Mucosa of gallbladder (tissue), 1 donor: ENCODE measurements at places on chromosomes 5 and 9. TPM values are rescaled to one million over a fixed set of nuclear protein-coding genes. Genes with fewer than 3 reads are reported as not detected.

The ZNF782 gene
- total RNA-seq: 8.5 TPM

The TAS2R1 gene
- not detected for total RNA-seq

The ACSL6 gene
- 1.5 TPM for total RNA-seq

The ADAMTS16 gene
- total RNA-seq: 0.78 TPM

The FOXD4L5 gene
- not detected for total RNA-seq

The SPAAR gene
- total RNA-seq: 0.83 TPM

The GLDC gene
- total RNA-seq: 6.4 TPM

The MTRR gene
- 42.9 TPM for total RNA-seq

The FCN2 gene
- total RNA-seq: 2.6 TPM

The ADAMTSL2 gene
- total RNA-seq: 14.0 TPM

The SLC31A2 gene
- total RNA-seq: 7.5 TPM

The MGAT4B gene
- 272 TPM for total RNA-seq

The PCA3 gene
- not detected for total RNA-seq

The ANKRD18A gene
- 11.8 TPM for total RNA-seq

The PCDHGB6 gene
- 11.6 TPM for total RNA-seq

The DIRAS2 gene
- total RNA-seq: 26.3 TPM

The PRSS3 gene
- 61.2 TPM for total RNA-seq

The C1QTNF3 gene
- total RNA-seq: 7.0 TPM
